ENCODE measurements at places on chromosomes 4 and X. TPM values are rescaled to one million over a fixed set of nuclear protein-coding genes. Genes with fewer than 3 reads are reported as not detected.

MEPE gene
- not detected for total RNA-seq

FRMD7 gene
- not detected for total RNA-seq

- peak overlapping the region; percentile 75 for H3K4me3 ChIP-seq
- no peaks in the 10 kb centered on the region for H3K27me3 ChIP-seq
- peaks cover 6% of the 10 kb centered on the region for H3K4me1 ChIP-seq
- no peaks in the 10 kb centered on the region for H3K36me3 ChIP-seq
- peak overlapping the region; percentile 86 for H3K27ac ChIP-seq
These were observed 780 bp upstream of the NKRF start for GRCh38 chrX:119607018-119607389.

GRCh38 chr4:25330905-25331808 lies 18.6 kb downstream of the ZCCHC4 start:
- peaks cover 4% of the 10 kb centered on the region for H3K4me1 ChIP-seq
- DNase-seq: no peak
- no peaks in the 10 kb centered on the region for H3K36me3 ChIP-seq
- peak overlapping the region; percentile 25 for H3K4me3 ChIP-seq

DNA sequence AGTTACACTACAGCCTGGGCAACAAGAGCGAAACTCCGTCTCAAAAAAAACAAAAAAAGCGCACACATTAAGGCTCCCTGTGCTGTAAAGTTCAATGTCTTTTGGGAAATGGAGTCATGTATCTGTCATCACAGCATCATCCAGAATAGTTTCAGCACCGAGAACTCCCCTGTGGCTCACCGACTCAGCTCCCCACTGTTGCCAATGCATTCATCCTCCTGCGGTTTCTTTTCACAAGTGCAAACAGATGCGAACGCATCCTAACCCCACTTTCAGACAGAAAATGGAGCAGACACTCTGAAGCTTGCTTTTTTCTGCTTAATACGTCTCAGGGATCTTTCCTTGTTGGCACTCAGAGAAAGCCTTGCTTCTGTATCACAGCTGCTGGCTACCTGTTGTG lies 13.8 kb upstream of the SH3TC1 start:
- no peaks in the 10 kb centered on the region for H3K4me1 ChIP-seq
- no peaks in the 10 kb centered on the region for H3K27me3 ChIP-seq
- H3K4me3 ChIP-seq: no peak overlapping the region

DNA sequence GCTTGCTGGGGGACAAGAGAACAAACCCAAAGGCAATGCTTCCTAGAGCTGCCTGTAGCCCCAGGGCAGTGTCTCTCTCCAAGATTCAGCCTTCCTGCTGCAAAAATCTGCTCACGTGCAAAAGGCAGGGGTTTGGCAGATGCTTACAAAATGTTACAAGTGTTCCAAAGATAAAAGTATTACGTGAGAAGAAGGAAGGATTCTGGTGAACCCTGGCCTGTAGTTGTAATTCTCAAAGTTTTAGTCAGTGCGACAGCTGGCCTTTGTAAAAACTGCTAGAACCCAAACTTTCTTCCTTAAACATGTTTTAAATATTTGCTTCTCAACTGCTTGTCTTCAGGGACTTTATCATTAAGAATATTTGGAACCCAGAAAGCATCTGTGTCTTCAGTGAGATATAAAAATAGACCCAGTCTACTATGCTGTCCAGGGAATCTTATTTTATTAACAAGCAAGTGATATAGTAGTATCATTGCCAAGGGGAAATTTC lies 232.3 kb downstream of the FRMPD4 start:
- no peaks in the 10 kb centered on the region for H3K36me3 ChIP-seq
- H3K4me1 ChIP-seq: no peaks in the 10 kb centered on the region
- H3K27ac ChIP-seq: no peak overlapping the region
- no peak for DNase-seq
- H3K4me3 ChIP-seq: no peak overlapping the region

GRCh38 chrX:107734646-107735045 lies 40.9 kb downstream of the TSC22D3 start:
- no peak overlapping the region for H3K27ac ChIP-seq
- no peaks in the 10 kb centered on the region for H3K36me3 ChIP-seq
- no peaks in the 10 kb centered on the region for H3K27me3 ChIP-seq
- no peak overlapping the region for H3K4me3 ChIP-seq
- no peak for DNase-seq
